CD4-positive, CD25-positive, alpha-beta regulatory T cell (primary cell): ENCODE measurements at places on chromosomes 13 and 19.
A peak's percentile ranks its signal among the peaks of the same experiment; 100 is the strongest.

DNA sequence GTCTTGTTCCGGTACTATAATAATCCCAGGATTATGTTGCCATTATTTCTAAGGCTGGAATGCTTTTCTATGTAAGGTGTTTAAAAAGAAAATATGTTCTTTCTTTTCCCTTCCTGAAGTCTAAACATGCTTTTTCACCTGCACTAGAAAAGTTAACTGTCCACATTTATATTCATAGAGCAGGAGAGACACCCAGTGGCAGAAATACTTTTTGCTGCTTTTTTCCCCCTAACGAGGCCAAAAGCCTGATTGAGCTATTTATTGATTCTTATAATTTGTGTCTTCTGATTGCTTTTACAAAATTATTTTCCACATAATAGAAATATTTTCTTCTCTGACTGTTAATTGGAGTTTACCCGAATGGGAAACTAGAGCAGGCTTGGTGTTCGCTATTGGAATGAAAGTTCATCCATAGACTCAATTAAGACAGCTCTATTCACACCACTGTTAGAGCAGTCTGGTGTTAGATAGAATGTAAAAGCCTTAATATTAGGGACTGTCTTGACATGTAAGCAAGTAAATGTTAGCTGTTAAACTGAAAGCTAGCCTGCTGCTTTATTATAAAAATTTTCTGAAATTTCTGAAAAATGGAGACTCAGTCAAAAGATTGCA, 15.8 kb downstream of the GPR180 start:
- peak; percentile 63 for DNase-seq

GRCh38 chr19:47309608-47310007, at the start of gene C5AR1:
TSS of gene C5AR1 (plus strand) at chr19:47309861. CDS start at chr19:47309896, 35 bp downstream.
- no peak for DNase-seq

- no peak for DNase-seq
Observed at GRCh38 chr13:102021777-102022176, 380.1 kb downstream of the FGF14 start.

DNA sequence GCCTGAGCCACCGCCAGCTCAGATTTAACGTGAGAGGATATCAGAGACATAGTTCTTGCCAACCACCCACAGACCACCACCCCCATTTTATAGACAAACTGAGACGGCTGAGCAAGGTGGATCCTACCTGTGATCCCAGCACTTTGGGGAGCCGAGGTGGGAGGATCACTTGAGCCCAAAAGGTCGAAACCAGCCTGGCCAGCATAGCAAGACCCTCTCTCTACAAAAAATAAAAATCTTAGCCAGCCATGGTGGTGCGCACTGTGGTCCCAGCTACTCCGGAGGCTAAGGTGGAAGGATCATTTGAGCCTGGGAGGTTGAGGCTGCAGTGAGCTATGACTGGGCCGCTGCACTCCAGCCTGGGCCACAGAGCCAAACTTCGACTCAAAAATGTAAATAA, 30.6 kb upstream of the NDUFS7 start:
- DNase-seq, result no peak

DNA sequence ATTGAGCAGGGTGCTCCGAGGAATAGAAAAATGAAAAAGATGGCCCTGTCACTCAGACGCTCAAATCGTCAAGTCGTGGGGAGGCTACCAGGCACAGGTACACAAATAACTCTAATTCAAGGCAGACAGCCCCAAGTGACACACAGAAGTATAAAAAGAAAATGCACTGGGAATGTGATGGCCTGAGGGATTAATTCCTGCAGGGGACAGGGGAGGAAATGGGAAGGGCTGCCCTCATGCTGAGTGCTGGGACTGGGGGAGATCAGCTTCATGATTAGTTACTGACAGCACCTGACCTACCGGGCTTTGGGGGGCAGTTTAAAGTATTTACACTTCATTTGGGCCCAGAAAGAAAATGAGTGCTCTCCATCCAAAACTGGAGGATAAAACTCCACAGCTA, 20.9 kb upstream of the UBE2L5 start:
- DNase-seq, result no peak

GRCh38 chr13:108376308-108376707, 106.8 kb downstream of the TNFSF13B start:
- no peak for DNase-seq

- no peak for DNase-seq
Observed at GRCh38 chr13:99729745-99730144, 228.5 kb downstream of the TM9SF2 start.

GRCh38 chr13:44298314-44298713, 75.3 kb upstream of the SERP2 start:
- no peak for DNase-seq

- DNase-seq, result no peak
Observed at GRCh38 chr13:99346335-99347042, 39.3 kb upstream of the GPR183 start.

DNA sequence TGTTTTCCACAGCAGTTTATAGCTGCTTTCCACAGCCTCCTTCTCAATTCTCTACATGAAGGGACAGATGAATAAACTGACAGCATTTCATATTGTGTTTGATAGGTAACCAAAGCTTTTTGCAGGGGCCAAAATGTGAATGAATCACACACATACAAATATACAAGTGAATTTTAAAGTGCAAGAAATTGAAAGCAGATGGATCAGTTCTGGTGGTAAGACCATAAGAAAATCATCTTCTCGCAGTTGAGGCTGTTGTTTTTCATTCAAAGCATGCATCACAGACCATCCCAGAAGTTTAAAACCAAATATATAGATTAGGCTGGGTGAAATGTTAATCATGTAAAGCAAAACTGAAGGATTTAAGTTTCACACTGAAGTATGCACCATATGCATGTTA, 1569.4 kb downstream of the PCDH9 start:
- DNase-seq, result no peak

GRCh38 chr13:48403913-48404312, 9.0 kb downstream of the LPAR6 start:
- DNase-seq, result no peak
